ENCODE measurements at places on chromosomes 4 and X.

- no peak for DNase-seq
Observed at GRCh38 chrX:16267431-16267830, 100.2 kb downstream of the MAGEB17 start.

DNA sequence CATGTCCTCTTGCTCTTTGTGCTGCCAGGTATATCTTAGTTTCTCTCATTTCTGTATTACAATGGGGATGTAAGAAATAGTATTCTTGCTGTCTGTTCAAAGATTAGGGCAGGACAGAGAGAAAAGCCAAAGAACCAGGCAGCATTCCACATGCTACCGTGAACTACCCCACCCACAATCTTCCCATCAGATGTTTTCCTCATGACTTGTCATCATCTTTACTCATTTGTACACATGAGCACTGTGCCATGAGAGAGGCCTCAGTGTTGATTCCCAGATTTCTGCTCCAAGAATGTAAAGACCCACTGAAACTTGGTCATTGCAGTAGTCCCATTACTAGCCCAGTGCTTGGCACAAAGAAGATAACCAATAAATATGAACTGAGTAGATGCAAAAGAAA is 354.6 kb upstream of the RASGEF1B start:
- DNase-seq, result no peak

DNA sequence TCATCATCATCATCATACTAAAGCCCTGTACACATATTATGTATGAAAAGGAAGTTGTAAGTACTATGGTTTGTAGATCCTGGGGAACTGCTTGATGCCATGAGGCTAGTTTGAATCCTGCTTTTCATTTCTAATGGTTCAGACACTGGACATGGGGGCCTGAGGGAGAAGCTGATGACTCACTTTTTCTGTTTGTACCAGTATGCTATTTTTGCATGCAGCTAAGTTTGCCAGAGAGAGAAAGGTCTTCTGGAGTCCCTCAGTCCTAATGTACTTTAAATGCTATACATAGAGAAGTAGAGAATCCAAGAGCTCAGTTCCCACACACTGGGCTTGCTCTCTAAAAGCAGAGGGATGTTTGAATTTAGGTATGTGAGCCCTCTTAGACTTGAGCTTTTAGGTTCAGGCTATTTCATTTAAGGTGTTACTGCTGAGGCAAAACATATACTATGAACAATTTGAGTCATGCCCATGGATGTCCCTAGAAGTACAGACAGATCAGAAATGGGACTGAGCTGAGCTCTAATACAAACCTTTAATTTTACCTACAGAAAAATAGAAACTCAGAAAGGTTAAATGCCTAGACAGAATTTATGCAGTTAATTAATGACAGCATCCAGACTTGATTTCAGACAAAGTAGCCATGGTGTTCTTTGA is 17.6 kb upstream of the HS3ST1 start:
- peak; percentile 62 for DNase-seq

DNA sequence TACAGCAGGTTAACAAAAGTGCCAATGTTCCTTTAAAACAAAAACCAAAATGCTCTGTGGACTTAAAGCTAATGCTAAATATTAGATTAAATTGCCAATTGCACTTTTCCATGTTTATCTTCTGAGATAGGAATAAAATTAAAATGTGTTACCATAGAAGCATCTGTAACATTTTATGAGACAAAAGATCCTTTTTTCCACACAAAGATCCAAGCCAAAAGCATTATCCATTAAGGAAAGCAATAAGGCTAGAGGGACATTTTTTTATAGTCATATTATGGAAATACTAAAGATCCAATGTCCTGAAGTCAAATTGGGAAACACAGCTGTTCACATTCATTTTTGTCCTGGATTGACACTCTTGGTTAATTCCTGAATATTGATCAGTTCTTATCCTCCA is 73.6 kb downstream of the PALLD start:
- no peak for DNase-seq
